T-helper 1 cell treated with Interleukin-12 subunit alpha and Interleukin-12 subunit beta and Interleukin-4 antibody, amounts not matched to agents 30 ng/mL and 1 ng/mL, for 36 hours (primary cell): ENCODE measurements at places on chromosomes 13 and 19. TPM values are rescaled to one million over a fixed set of nuclear protein-coding genes. Genes with fewer than 3 reads are reported as not detected.

KLHL1 gene
- not detected in 2 replicates for total RNA-seq

CEACAM3 gene
- not detected in 2 replicates for total RNA-seq

AMH gene
- 3.6 and 5.4 TPM in 2 replicates for total RNA-seq

ACER1 gene
- total RNA-seq: 0.76 and 0.81 TPM in 2 replicates
